NCI-H2171 (cell line): ENCODE measurements at places on chromosomes 6 and 20.

- no peak for DNase-seq
Measured at GRCh38 chr6:166515072-166515810, 71.2 kb downstream of the RAMACL start.

- no peak for DNase-seq
Measured at GRCh38 chr6:90214461-90214860, 82.2 kb downstream of the BACH2 start.

- no peak for DNase-seq
Measured at GRCh38 chr20:62860391-62860923, 1.2 kb downstream of the TCFL5 start.

DNA sequence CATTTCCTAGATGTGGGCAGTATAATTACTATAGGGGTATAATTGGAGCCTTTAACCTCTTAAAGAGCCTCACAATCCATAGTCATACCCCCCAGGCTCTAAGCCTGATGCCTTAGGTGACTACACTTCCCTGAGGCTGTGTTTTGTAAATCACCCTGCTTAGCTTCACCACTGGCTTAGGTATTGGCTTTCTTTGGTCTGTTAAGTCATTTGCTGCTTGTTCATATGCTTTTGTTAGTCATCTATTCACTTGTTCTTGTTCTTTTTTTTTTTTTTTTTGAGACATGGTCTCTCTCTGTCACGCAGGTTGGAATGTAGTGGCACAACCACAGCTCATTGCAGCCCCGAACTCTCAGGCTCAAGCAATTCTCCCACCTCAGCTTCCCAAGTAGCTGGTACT is 26.7 kb downstream of the KAT14 start:
- no peak for DNase-seq

DNA sequence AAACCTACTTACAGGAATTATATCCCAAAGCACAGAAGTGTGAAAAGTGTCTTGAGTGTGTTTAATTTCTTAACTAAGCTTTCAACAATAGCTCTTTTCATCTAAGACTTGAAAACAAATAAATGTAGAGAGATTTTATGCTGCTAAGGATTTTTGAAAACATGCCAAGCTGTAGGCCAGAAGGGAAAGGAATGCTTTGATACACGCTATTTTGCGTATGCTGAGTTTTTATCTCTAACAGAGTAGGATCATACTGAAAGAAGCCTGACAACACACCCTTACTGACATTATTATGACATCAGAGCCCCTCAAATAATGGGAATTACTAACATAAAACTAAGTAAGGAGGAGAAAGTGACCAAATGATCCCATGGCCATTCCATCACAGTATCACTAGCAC is 265.5 kb downstream of the KHDC1L start:
- DNase-seq, result no peak

- no peak for DNase-seq
Measured at GRCh38 chr6:158865769-158866168, 46.6 kb upstream of the EZR start.

DNA sequence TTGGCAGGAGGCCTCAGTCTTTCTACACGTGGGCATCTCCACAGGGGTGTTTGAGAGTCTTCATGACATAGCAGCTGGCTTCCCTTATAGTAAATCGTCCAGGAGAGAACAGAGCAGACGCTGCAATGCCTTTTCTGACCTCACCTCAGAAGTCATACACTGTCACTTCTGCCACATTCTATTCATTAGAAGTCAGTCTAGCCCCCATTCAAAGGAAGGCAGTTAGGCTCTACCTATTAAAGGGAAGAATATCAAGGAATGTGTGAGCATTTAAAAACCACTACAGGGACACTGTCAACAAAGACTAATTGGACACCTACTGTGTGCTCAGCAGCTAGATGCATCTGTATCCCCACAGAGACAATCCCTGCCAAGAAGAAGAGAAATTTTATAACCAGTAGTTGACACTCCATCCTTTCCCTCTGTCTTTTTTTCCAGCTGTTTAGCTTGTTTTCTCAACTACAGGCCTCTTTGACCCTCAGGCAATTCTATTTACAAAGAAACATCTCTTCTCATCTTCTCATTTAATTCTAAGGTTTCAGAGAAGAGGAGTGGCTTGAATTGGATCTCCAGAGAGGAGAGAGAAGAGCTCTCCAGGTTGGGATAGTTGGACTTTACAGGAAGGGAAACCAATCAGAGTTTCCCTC is 18.6 kb downstream of the ARMC12 start:
- DNase-seq, result no peak

DNA sequence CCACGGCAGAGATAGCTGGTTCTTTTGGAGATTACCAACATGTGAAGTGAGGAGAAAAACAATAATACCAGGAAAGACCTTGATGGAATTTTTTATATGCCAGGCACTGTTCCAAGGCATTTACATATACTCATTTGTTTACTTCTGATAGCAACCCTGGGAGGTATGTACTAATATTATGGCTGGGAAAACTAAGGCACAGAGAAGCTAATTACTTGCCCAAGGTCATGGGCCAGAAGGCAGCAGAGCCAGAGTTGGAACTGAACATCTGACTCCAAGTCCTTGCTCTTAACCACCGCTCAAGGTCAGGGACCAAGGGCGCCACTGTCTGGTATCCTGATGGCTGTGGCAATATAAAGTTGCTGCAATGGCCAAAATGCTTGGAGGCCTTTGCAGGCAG is 97.0 kb upstream of the KCNG1 start:
- no peak for DNase-seq

DNA sequence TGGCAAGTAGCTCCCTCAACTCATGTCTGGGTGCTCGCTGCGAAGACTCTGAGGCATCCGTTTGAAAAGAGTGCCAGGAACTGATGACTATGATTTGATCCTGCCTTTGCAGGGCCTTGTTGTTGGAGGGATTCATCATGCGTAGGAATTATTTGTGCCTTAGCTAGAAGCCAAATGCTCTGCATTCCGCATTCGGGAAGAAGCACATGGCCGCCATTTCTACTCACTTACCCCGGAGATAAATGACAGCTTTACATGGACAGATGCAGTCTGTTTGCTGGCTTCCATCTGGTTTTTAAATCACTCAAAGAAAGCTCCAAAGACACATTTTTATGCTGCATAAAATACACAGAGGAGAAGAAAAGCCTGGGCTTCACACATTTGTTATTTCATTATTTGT is 363.3 kb upstream of the CDH4 start:
- no peak for DNase-seq

DNA sequence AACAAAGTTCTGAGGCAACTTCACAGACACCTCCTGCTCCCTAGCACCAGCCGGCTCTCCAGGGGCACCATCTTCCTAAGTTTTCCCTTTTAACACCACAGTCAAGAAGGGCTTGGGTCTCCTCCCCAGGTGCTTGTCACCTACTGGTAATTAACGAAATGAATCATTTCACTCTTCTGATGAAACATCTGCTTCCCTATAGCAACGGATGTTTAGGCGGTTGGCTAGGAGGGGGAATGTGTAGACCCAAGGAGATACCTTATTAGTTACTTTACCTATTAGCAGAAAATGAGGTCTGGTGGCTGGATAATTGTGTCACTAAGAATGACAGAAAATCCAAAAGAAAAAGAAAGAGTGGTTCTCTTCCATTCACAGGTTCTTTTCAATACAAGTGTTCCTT is 46.3 kb upstream of the FABP7 start:
- peak; percentile 51 for DNase-seq

- no peak for DNase-seq
Measured at GRCh38 chr6:14177413-14178082, 60.0 kb downstream of the CD83 start.

- DNase-seq, result no peak
Measured at GRCh38 chr6:100209323-100210136, 215.5 kb upstream of the MCHR2 start.

- DNase-seq, result peak; percentile 48
Measured at GRCh38 chr6:111129013-111129412, 41.7 kb downstream of the SLC16A10 start.

- no peak for DNase-seq
Measured at GRCh38 chr20:4225745-4226144, 210.4 kb upstream of the RNF24 start.

DNA sequence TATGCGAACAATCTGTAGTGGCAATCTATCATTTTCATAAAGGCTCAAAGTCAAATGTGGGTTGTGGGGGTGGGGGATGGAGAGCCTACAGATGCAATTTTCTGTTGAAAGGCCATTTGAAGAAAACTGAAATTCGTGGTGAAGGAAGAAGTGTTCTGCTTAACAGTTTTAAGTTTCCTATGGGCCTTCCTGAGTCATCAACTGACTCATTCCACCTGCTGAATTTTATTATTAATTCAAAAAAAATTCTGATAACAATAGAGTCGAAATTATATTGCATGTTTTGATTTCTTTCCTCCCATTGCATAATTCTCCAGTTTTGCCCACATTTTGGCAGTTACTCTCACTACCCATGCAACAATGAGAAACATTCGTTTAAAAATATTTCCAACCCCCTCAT is 622.3 kb upstream of the ARID1B start:
- DNase-seq, result no peak

- peak; percentile 93 for DNase-seq
Measured at GRCh38 chr20:43590392-43591303, at the start of gene IFT52. Gene IFT52, plus strand, starts transcription at chr20:43590937. Its CDS starts 3,762 bp downstream, at chr20:43594699.

DNA sequence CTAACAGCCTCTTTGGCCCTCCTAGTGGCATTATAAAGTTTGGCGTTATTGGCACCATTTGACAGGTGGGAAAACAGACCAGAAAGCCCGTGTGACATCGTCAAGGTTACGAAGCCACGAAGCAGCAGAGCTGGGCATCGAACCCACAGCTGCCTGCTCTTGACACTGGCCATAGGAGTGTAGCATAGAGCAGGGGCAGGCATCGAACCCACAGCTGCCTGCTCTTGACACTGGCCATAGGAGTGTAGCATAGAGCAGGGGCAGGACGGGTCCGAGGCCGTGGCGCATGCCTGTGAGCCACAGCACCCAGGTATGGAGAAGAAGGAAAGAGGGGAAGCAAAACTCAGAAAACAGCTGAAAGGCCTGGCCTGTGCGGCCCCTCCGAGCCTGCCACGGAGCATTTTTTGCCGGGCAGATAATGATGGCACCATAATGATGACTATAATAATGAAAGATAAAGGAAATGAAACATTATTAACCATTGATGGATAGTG is 33.1 kb downstream of the CDH4 start:
- no peak for DNase-seq

DNA sequence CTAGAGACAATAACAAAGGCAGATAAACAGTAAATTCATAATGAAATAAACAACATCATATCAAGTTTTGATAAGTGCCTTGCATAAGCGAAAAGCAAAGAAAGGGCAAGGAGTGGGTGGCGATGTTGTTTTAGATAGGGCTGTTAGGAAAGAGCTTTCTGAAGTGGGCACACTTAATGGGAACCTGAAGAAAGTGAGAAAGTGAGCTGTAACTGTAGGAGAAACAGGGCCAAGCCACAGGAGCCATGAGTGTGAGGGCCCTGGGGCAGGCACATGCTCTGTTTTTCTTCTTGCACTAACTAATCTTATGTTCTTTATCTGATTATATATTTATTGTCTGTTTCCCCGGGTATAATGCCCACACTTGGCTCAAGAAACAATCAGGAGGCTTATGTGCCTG is 193.4 kb upstream of the SUPT3H start:
- no peak for DNase-seq

DNA sequence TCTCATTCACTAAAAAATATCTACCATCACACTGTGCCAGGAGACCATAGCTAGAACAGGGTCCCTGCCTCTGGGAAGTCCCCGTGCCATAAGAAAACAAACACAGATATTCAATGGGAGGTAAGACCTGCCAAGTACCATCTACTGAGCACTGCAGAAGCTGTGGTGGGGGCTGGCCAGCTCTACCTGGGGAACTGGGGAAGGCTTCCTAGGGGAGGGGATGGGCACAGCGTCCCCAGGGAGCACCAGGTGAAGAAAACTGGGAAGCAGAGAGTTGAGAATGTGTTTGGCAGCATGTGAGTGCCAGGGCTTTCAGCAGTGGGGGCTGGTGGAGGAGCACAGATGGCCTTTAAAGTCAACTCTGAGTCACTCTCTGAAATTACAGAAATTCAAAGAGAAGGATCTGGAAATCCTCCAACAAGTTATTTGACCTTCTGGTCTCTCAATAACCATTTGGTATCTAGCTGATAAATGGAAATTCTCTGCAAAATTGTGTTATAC is 85.2 kb downstream of the SHLD1 start:
- peak; percentile 96 for DNase-seq

DNA sequence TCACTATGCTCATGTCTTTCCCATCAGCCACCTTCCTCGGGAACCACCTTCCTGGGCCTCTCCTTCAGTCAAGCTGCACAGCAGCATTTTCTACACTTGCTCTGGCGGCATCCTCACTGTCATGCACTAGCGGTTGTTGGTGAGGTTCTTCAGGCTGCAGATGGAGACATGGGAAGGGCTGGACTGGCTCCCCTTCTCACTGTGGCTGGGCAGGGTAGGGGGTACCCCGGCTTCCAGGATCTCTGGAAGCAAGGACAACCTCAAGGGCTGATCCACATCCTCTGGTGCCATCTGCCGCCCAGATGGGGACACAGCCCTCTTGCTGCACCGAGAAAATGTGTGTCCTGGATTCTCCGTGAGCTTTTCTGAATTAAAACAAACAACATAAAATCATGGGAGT is 180.1 kb upstream of the RNF24 start:
- DNase-seq, result peak; percentile 51

DNA sequence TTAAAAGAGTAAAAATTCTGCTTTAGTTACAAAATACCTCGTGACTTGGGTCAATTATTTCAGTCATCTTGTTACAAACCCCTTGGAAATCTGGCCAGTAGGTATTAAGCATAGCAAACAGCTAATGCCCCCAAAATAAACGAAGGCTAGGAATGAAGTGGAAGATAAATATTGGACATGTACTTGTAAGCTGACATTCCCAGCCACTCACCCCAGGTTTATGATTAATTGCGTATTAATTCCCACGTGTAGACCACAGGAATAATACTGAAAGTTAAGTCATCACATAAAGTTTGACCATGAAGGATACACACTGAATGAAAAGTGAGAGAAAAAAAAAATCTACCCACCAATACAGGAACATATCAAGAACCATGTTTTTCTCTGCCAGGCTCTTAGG is 936.5 kb upstream of the ADGRB3 start:
- DNase-seq, result no peak

DNA sequence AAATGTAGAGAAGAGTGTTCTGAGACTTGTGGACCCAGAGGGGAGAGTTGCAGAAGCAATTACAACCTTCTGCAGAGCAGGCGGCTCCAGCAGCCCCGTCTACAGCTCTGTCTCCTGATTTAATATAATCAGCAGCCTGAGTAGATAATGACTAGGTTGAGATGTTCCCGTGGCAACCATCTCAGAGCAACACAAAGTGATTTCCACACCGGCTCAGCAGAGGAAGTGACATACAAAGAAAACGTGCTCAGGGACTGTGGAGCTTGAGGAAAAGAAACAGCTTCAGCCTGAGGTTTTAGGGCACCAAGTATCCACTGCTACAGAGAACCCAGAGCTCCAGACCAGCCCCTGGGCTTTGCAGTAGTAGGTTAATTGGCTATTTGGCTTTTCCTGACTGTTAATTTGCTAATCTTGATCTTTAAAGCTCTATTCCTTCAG is 136.4 kb downstream of the MTFR2 start:
- no peak for DNase-seq
